ENCODE measurements at places on chromosomes 1 and 21. TPM values are rescaled to one million over a fixed set of nuclear protein-coding genes. Genes with fewer than 3 reads are reported as not detected.
A peak's percentile ranks its signal among the peaks of the same experiment; 100 is the strongest.

Gene BCAS2
- total RNA-seq = 32.9 TPM

Gene PLEKHG5
- 16.2 TPM for total RNA-seq

Gene RHCE
- total RNA-seq = 1.0 TPM

Gene ALX3
- total RNA-seq = not detected

Gene MSH4
- 0.25 TPM for total RNA-seq

Gene KIAA1614
- total RNA-seq = 9.1 TPM

DNA sequence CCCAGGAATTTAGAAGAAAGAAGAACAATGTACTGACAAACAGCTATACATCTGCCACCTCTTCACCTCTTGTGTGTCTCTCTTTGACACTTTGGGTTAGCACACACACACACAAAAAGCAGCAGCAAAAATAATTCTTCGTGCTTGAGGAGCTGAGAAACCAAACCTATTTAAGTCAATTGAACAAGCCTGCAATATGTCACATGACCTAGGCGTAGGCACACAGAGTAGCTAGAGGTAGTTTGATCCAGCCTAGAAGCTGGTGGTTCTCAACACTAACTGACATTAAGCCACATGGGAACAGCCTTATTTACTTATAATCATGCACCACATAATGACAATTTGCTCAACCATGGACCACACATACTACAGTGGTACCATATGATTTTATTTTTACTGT is 32.3 kb downstream of the RRAGC start:
- H3K36me3 ChIP-seq = no peaks in the 10 kb centered on the region
- no peaks in the 10 kb centered on the region for H3K4me1 ChIP-seq
- H3K4me3 ChIP-seq = no peak overlapping the region
- no peak for DNase-seq

- H3K27me3 ChIP-seq = peaks cover 6% of the 10 kb centered on the region
- H3K36me3 ChIP-seq = no peaks in the 10 kb centered on the region
- H3K27ac ChIP-seq = no peak overlapping the region
Measured at GRCh38 chr1:20174937-20175666, 10.8 kb upstream of the UBXN10 start.

DNA sequence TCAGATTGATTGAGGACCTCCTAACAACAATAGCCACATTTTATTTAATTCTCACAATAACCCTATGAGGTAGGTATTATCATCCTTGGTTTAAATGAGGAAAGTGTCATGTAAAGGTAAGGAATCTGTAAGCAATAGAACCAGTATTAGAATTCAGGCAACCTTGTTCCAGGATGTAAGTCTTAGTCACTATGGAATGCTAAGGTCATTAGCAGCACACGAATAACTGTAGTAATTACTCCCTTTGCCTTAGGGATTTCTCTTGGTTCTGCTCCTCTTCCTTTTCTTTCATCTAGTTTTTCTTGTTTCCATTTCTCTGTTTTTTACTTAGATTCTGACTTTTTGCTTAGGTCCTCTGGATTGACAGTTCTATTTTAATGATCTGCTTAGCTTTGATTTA is 23.1 kb upstream of the ATP6V1G3 start:
- H3K27me3 ChIP-seq = no peaks in the 10 kb centered on the region
- no peak overlapping the region for H3K27ac ChIP-seq
- no peaks in the 10 kb centered on the region for H3K4me1 ChIP-seq
- no peaks in the 10 kb centered on the region for H3K36me3 ChIP-seq
- DNase-seq = no peak

DNA sequence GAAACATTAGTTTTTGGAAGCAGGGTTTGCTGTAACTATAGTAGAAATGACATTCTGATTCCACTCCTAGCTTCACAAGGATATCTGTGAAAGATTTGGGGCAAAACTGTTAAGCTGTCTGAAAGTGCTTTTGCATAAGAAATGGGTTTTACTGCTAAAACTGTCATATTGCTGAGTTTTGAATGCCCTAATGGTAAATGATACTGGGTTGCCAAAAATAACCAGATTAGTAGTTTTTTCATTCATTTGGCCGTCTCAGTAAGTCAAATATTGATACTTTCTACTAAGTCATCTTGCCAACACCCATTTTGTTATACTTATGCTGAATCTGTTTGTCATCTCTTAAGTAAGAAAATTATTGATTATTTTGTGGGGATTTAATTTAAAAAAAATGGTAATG is 399 bp upstream of the PTPRC start:
- no peak overlapping the region for H3K27ac ChIP-seq
- no peaks in the 10 kb centered on the region for H3K27me3 ChIP-seq
- no peak for DNase-seq
- H3K4me1 ChIP-seq = no peaks in the 10 kb centered on the region
- H3K36me3 ChIP-seq = no peaks in the 10 kb centered on the region

DNA sequence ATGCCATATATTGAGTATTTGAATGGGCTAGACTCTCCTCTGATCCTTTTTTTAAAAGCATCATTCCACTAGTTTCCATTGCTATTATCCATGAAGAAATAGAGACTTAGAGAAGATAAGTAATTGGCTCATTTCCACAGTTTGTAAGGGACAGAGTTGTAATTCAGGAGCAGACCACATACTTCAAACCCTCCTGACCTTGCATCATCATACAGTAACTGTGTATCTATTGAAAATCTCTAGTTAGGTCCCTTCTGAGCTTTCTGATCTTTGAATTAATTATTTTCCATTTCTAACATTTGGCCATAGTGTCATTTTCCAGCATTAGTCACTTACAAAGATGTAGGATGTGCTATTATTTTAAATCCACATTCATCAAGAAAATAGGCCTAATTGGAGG is 386.5 kb upstream of the ST6GALNAC5 start:
- H3K4me1 ChIP-seq = no peaks in the 10 kb centered on the region
- H3K27me3 ChIP-seq = no peaks in the 10 kb centered on the region
- H3K36me3 ChIP-seq = no peaks in the 10 kb centered on the region
- no peak overlapping the region for H3K4me3 ChIP-seq
- H3K27ac ChIP-seq = no peak overlapping the region

DNA sequence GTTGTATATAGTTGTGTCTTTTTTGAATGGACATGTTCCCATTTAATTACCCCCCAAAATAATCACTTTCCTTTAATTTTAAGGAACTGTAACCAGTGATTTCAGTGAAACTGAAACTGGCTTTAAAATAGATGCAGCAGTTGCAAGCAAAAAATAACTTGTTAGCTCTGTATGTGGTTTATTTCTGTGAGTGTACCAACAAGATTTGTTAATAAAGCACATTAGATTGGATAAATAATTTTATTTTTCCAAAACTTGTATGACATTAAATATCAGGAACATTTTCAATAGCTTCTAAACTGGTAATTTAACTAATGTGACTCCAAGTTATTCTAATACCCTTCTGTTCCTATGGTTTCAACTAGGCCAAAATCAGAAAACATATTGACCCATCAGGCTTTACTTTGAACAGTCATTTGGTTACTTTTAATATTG is 184.3 kb upstream of the CACYBP start:
- H3K4me1 ChIP-seq = peaks cover 6% of the 10 kb centered on the region
- no peak overlapping the region for H3K27ac ChIP-seq
- no peaks in the 10 kb centered on the region for H3K36me3 ChIP-seq
- H3K27me3 ChIP-seq = no peaks in the 10 kb centered on the region
- no peak for DNase-seq

DNA sequence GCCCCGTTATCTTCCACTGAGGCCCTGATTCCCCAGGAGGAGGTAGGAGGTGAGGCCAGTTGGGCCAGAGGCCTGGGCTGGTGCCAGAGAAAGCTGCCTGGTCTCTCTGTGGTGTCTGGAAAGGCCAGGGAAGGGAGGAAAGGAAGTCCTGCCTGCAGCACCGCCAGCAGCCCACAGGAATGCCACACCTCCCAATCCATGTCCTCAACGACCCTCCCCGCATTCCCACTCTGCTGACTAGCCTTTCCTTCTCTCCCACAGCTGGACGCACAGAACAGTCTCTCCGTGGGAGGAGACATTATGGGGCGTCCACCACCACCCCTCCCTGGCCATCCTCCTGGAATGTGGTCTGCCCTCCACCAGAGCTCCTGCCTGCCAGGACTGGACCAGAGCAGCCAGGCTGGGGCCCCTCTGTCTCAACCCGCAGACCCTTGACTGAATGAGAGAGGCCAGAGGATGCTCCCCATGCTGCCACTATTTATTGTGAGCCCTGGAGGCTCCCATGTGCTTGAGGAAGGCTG is 18.0 kb downstream of the CSF1 start:
- H3K36me3 ChIP-seq = peaks cover 56% of the 10 kb centered on the region
- H3K4me1 ChIP-seq = peaks cover 60% of the 10 kb centered on the region
- H3K27me3 ChIP-seq = no peaks in the 10 kb centered on the region
- H3K27ac ChIP-seq = peak overlapping the region; percentile 85

DNA sequence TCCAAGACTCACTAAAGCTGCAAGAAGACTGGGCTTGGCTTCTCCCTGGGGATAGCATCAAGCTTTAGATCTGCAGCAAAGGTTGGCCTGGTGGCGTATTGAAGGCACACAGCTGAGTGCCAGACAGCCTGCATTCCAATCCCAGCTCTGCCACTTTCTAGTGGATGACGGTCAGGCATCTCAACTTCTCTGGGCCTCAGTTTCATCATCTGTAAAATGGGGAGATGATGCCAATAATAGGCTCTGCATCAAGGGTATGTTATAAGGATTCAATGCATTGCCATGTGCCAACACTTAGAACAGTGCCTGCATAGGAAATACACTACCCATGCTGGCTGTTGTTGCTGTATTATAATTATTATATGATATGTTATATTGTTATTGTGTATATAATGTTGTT is 220.4 kb downstream of the NPHP4 start:
- H3K36me3 ChIP-seq = no peaks in the 10 kb centered on the region
- H3K4me1 ChIP-seq = peaks cover 9% of the 10 kb centered on the region
- no peak overlapping the region for H3K27ac ChIP-seq
- no peak for DNase-seq

- H3K27me3 ChIP-seq = no peaks in the 10 kb centered on the region
- no peak for DNase-seq
- H3K36me3 ChIP-seq = no peaks in the 10 kb centered on the region
- H3K4me3 ChIP-seq = no peak overlapping the region
- no peak overlapping the region for H3K27ac ChIP-seq
- no peaks in the 10 kb centered on the region for H3K4me1 ChIP-seq
Measured at GRCh38 chr21:20943561-20943997, 54.6 kb upstream of the NCAM2 start.

DNA sequence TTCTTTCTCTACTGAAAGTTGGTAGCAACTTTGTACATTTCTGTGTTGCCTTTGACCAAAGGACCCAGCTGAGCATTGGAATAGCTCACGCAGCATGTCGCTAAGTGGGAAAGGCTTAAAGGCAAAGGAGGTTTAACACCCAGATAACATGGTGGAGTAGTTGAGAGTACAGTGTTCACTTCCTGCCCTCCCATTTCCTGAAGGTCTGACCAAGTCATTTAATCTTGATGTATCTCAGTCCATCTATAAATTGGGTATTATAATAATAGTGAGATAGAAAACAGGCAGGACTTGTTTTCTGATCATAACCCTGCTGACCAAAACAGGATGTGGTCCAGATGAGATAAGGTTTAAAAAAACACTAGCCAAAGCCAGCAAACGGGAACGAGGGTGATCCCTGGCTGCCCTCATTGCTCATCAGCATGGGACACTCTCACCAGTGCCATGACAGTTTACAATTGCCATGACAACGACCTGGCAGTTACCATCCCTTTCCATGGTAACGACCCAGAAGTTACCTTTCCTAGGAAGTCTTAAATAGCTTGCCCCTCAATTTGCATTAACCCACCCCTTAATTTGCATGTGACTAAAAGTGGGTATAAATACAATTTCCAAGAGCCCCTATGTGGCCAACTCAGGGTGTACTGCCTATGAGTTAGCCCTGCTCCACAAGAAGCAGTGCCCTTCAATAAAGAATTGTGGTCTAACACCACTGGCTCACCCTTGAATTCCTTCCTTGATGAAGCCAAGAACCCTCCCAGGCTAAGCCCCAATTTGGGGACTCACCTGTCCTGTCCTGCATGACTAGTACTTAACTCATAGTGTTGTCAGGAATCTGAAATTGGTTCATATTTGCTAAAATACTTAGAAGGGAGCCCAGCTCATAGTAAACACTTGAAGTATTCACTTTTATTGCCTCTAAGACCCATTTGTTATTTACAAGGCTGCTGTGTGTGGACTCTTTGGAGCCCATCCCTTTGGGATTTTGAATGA is 28.4 kb upstream of the FHAD1 start:
- H3K4me3 ChIP-seq = no peak overlapping the region
- peaks cover 8% of the 10 kb centered on the region for H3K36me3 ChIP-seq
- H3K4me1 ChIP-seq = peaks cover 17% of the 10 kb centered on the region
- H3K27ac ChIP-seq = peak overlapping the region; percentile 5

- no peak overlapping the region for H3K4me3 ChIP-seq
Measured at GRCh38 chr1:174445817-174446216, 1.9 kb upstream of the GPR52 start.

DNA sequence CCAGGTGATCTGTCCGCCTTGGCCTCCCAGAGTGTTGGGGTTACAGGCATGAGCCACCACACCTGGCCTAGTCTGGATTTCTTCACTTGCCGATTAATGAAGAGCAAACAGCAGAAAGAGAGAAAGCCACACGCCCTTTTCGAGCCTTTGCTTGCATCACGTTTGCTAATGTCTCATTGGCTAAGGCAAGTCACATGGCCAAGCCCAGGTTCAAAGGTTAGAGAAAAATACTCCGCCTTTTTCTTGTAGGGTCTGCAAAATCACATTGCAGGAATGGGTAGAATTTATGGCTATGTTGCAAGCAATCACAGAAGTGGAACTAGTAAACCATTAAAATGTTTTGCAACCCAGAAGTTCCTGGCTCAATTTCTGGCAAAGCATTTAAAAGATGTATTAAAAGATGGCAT is 26.8 kb upstream of the BACH1 start:
- no peaks in the 10 kb centered on the region for H3K36me3 ChIP-seq
- no peak for DNase-seq
- no peak overlapping the region for H3K27ac ChIP-seq

All from left ventricle myocardium inferior (tissue), 1 donor.